M059J (cell line): ENCODE measurements at places on chromosomes 2 and 18. TPM values are rescaled to one million over a fixed set of nuclear protein-coding genes. Genes with fewer than 3 reads are reported as not detected.

RNF144A gene
- 1.5 and 3.5 TPM in 2 replicates for total RNA-seq

PER2 gene
- total RNA-seq: 1.4 and 3.7 TPM in 2 replicates

SLC4A3 gene
- total RNA-seq: 1.2 and 2.6 TPM in 2 replicates

FER1L5 gene
- 0.39 TPM in 1 of 2 replicates, not detected in the other for total RNA-seq

- no peak for DNase-seq
Measured at GRCh38 chr2:173033084-173033483, 42.6 kb upstream of the MAP3K20 start.

- peak; percentile 99 for DNase-seq
Measured at GRCh38 chr18:58785171-58785805, 79.4 kb upstream of the ZNF532 start.

DNA sequence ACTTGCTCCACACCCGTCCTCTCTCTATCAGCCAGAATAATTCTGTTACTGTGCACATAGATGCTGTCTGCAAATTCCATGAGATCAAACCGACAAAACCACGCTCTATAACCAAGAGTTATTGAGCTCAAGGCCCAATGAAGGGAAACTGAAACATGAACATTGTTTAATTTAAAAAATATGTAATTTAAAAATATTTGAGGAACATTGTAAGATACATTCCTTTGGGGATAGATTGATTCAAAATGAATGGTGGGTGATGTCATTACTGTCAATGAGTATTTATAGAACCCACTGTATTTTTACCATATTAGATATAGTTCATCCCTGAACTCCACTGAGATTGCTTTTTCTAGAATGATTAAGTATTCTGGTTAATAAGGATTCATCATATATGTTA is 50.4 kb downstream of the NCKAP5 start:
- no peak for DNase-seq

- DNase-seq: no peak
Measured at GRCh38 chr2:239939736-239940483, 85.2 kb downstream of the NDUFA10 start.

- no peak for DNase-seq
Measured at GRCh38 chr2:168457190-168457895, 1.3 kb downstream of the CERS6 start.

DNA sequence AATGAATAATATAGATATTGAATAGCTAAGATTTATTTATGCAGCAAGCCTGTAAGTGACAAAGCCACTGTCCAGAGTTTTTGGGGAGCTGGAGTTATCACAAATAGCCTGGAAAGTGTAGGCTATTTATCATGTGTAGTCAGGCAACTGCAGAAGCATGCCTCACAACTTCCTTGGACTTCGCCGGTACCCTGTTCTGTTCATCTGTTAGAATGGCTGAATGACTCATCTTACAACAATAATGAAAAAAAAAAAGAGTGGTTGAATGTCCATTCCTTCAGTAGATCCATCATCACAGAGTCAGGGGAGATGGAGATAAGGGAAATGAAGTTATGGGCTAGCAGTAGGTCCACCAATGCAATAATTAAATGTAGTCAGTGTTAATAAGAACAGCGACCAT is 24.0 kb upstream of the ATP5MC3 start:
- peak; percentile 41 for DNase-seq

- DNase-seq: no peak
Measured at GRCh38 chr2:3076848-3077642, 300.6 kb downstream of the EIPR1 start.

DNA sequence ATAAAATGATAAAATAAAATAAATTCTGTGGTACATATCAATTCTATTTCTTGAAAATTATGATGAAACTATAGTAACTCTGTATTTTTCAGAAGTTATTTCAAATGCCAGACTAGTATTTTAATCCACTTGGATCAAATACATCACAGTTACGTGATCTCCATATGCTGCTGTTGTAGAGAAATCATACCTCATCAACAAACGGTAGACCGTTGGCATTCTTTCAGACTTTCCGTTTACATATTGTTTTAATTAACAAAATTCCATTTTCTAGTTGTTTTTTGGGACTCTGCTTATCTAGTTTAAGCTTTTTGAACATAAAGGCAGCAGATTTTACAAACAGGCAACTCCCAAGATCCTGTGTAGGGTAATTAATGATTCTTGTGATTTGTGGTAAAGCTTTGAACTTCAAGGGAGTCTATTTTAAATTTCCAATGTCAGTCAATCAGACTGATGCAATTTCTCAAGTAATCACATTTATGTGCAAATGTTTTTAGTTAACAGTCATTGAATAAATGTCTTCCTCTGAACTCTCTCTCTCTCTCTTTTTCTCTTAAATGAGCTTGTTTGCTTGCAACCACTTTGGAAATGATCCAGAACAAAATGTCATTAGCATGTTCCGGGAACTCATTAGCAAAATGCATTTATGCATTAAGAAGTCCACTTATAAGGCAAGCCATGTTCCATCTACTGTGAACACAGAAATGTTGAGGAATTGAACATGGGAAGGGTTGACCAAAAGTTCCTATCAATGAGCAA is 31.8 kb downstream of the NYAP2 start:
- no peak for DNase-seq

DNA sequence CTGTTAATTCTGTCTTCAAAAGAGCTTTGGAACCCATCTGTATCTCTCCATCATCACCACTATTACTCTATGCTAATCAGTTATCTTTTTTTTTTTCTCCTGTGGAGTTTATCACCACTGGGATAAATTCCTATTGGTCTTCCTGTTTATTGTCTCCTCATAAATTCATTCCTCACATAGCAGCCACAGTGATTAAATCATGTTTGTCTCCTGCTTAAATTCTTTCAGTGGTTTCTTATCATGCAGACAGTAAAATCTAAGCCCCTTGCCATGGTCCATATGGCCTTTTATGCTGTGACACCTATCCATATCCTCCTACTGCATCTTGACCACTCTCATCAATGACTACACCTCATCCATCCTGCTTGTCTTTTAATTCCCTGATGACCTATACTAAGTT is 239.8 kb upstream of the ZEB2 start:
- peak; percentile 19 for DNase-seq
